ENCODE measurements at places on chromosomes 6 and 20.

- DNase-seq = no peak
These were observed 24.1 kb downstream of the HLA-B start for GRCh38 chr6:31332637-31333602.

DNA sequence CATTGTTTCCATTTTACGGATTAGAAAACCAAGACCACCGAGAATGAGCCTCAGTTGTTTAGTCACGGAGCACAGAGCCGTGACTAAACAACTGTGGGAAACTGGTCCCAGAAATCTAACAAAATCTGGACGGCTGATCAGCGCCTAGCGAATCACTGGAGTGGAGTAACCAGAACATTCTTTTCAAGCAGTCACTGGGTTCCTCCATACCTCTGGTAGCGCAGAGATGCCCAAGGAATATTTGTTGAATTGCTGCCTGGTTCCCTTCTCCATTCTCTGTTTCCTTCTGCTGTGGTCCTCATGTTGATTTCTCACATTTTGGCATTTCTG is 62.0 kb downstream of the GPX5 start:
- DNase-seq = no peak

DNA sequence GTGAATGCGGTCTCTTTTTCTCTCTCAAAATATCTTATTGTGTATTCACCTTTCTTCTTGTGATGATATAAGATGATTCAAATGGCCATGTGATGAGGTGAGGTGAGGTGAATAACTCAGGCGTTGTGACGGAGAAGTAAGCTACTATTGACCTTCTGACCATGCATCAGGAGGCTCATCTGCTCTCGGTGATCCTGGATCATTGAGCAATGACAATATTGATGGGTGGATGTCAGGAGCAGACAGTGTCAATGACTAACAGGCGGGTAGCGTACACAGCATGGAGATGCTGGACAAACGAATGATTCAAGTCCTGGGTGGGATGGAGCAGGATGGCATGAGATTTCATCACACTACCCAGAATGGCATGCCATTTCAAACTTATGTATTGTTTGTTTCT is 119.6 kb downstream of the PXDC1 start:
- DNase-seq = no peak

DNA sequence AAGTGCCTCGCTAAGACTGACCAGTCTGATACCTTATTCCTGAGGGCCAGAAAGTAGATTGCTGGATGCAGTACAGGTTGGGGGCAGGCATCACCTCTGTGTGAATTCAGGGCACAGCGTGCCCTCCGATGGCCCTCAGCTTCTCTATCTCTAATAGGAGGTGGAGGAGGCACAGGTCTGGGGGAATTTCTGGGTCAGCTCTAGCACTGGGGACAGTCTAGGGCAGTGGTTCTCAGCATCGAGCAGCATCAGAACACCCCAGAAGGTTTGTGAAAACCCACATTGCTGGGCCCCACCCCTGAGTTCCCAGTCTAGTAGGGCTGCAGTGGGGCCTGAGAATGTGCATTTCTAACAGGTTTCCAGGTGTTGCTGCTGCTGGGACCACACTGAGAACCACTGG is 166.7 kb downstream of the CDC5L start:
- no peak for DNase-seq
